Activated T-helper 2 cell treated with anti-CD3 and anti-CD28 coated beads, Interferon-gamma antibody, Interleukin-2, Interleukin-4, amounts not matched to agents 10 μg/mL and 5 μg/mL and 100 μg/mL, durations not matched to agents 14 hours and 24 hours and 36 hours (primary cell): ENCODE measurements at places on chromosomes 6 and 20. TPM values are rescaled to one million over a fixed set of nuclear protein-coding genes. Genes with fewer than 3 reads are reported as not detected.

DNA sequence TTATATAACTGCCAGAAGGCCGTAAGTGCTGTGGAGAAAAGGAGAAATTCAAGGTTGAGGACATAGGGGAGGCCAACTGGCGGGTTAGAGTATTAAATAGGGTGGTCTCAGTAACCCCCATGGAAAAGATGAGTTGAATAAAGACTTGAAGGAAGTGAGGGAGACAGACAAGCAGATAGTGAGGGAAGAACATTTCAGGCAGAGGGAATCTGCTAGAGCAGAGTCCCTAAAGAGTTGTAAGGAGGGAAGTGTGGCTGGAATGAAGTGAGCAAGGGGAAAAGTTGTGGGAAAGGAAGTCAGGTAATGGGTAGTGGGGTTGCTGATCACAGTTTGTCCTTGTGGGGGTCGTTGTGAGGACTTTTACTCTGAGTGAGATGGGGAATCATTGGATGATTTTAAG is 1.4 kb downstream of the KIFC1 start:
- peaks cover 48% of the 10 kb centered on the region for H3K4me1 ChIP-seq
- peak overlapping the region; percentile 87 for H3K4me3 ChIP-seq
- peaks cover 37% of the 10 kb centered on the region for H3K36me3 ChIP-seq

GRCh38 chr6:107653183-107653580 is 163.3 kb downstream of the SOBP start:
- H3K27ac ChIP-seq = no peak overlapping the region
- no peak overlapping the region for H3K4me3 ChIP-seq
- peaks cover 32% of the 10 kb centered on the region for H3K4me1 ChIP-seq
- H3K36me3 ChIP-seq = no peaks in the 10 kb centered on the region

DNA sequence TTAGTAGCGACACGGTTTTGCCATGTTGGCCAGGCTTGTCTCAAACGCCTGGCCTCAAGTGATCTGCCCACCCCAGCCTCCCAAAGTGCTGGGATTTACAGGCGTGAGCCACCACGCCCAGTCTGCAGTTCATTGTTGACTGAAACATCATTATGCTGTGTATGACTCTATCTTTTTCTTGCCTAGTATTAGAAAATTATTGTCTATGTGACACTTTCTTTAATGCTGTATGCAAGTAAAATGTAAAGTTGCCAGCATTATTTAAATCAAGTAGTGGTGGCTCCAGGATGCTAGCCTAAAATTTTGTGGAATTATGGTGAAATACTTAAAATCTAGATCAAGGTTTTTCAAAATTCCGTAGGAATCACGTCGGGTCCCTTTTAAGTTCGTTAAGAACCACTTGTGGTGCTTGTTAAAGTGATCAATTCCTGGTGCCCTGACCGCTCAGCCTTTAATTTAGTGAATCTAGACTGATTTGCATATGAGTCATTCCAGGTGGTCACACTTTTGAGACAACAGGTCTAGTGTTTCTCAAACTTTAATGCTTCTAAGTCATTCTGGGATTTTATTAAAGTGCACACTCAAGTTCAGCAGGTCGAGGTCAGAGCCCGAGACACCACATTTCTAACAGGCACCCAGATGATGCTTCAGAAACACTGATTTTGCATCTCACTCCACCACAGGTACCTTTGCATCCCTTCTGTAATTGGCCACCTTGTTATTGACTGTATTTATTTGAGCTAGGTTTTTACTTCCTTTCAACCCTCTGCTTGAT is 132.6 kb upstream of the MTHFD1L start:
- DNase-seq = no peak
- H3K4me3 ChIP-seq = no peak overlapping the region
- no peaks in the 10 kb centered on the region for H3K4me1 ChIP-seq
- H3K27ac ChIP-seq = no peak overlapping the region

DNA sequence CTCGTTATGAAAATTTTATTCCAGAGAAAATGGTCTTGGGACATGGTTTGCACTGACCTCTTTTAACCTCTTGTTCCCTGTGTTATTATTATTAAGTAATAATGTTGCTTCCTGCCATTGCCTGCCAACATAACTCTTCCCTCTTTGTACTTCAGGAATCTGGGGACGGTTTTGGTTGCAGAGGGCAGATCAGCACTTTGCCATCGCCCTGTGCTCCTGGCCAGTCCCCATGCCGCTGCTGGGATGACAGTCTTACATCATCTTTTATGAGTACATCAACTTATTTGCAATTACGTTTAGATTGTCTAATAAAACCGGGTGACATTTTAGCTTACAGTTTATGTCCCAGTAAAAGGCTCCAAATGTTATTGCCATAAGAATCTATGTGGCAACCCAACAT is 157.2 kb downstream of the CDH26 start:
- no peak for DNase-seq
- peaks cover 11% of the 10 kb centered on the region for H3K27me3 ChIP-seq
- H3K4me1 ChIP-seq = no peaks in the 10 kb centered on the region
- H3K36me3 ChIP-seq = no peaks in the 10 kb centered on the region

DNA sequence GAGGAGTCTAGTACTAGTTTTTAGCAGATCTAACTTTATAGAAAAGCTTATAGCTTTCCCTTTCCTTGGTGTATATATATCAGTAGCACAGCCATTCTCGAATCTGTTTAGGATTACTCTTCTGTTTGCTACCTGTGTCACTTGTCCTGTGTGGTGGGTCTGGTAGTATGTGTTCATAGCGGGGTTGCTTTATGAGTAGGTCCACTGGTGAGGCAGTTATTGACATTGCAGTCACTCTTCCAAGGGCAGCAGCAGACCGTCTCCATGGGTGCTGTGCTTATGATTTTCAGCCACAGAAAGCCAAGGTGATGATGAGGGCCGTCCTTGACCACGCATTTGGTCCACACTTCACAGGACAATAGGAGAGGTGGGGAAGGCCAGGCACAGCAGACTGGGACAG is 171.5 kb downstream of the CDKAL1 start:
- H3K27ac ChIP-seq = no peak overlapping the region
- DNase-seq = no peak
- no peaks in the 10 kb centered on the region for H3K27me3 ChIP-seq
- peaks cover 3% of the 10 kb centered on the region for H3K36me3 ChIP-seq
- no peak overlapping the region for H3K4me3 ChIP-seq

DNA sequence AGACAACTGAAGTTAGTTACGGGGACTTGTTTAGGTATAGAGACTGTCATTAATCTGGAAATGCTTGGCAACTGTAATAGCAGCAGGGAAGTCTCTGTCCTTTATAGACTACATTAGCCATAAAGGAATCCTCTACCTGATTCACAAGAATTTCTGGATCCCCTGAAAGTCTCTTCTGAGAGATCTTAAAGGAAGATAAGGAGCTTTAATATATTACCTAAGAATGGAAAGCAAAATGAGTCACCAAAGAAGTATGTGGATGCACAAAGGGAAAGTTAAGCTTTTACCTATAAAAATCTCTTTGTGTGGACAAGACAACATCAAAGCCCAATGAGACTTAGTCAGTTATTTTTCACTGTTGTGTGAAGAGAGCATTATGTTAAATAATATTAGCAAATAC is 92.2 kb upstream of the RSPO3 start:
- no peak overlapping the region for H3K27ac ChIP-seq
- no peak for DNase-seq
- no peaks in the 10 kb centered on the region for H3K27me3 ChIP-seq
- no peaks in the 10 kb centered on the region for H3K4me1 ChIP-seq
- H3K4me3 ChIP-seq = no peak overlapping the region
- no peaks in the 10 kb centered on the region for H3K36me3 ChIP-seq

DNA sequence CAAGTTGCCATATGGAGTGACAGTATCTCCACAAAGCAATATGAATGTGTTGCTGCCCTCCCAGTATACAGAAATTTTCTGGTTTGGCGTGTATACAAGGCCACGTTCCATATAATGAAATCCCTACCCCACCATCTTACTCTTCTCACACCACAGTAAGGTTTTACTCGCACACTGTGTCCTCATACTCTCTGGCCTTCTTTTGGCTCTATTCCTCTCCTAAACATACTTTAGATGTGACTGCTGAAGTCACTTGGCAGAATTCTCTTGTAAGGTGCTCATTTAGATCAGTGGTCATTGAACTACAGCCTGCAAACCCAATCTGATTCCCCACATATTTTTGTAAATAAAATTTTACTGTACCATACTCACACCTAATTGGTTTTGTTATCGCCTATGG is 123.2 kb downstream of the RFPL4B start:
- DNase-seq = no peak
- no peaks in the 10 kb centered on the region for H3K27me3 ChIP-seq
- H3K27ac ChIP-seq = no peak overlapping the region
- no peaks in the 10 kb centered on the region for H3K36me3 ChIP-seq

The CRIP3 gene
- 0.34 and 0.75 TPM in 2 replicates for total RNA-seq

The RPP40 gene
- total RNA-seq = 11.7 and 12.2 TPM in 2 replicates

The LINC00237 gene
- not detected in 2 replicates for total RNA-seq
